ENCODE measurements at places on chromosomes 11 and 22. TPM values are rescaled to one million over a fixed set of nuclear protein-coding genes. Genes with fewer than 3 reads are reported as not detected.

- no peak overlapping the region for H3K27ac ChIP-seq
- no peak for DNase-seq
- no peaks in the 10 kb centered on the region for H3K27me3 ChIP-seq
- H3K4me3 ChIP-seq: no peak overlapping the region
- peaks cover 14% of the 10 kb centered on the region for H3K4me1 ChIP-seq
- H3K36me3 ChIP-seq: no peaks in the 10 kb centered on the region
These were observed 36.8 kb downstream of the MCHR1 start for GRCh38 chr22:40716116-40716515.

DNA sequence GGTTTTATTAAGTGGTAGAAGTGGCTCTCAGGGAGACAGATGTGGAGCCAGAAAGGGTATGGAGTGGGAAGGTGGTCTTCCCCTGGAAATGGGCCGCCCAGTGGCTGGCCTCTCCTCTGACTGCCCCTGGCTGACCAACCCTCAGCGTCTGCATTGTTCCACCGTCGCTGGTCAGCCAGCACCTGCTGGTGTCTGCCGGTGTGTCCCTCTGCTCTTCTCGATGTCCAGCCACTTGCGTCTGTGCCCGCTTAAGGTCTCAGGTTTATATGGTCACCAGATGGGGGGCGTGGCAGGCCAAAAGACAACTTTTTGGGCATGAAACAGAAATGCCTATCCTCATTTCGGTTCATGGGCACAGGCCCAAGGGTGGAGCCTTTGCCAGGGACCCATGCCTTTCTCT lies 1221.5 kb downstream of the JRKL start:
- no peak for DNase-seq
- H3K27me3 ChIP-seq: no peaks in the 10 kb centered on the region
- H3K4me3 ChIP-seq: no peak overlapping the region
- no peaks in the 10 kb centered on the region for H3K4me1 ChIP-seq

GRCh38 chr11:114307524-114308203 lies 11.5 kb downstream of the NNMT start:
- H3K27me3 ChIP-seq: peaks cover 8% of the 10 kb centered on the region
- H3K27ac ChIP-seq: no peak overlapping the region
- no peaks in the 10 kb centered on the region for H3K36me3 ChIP-seq
- H3K4me1 ChIP-seq: no peaks in the 10 kb centered on the region
- no peak overlapping the region for H3K4me3 ChIP-seq

DNA sequence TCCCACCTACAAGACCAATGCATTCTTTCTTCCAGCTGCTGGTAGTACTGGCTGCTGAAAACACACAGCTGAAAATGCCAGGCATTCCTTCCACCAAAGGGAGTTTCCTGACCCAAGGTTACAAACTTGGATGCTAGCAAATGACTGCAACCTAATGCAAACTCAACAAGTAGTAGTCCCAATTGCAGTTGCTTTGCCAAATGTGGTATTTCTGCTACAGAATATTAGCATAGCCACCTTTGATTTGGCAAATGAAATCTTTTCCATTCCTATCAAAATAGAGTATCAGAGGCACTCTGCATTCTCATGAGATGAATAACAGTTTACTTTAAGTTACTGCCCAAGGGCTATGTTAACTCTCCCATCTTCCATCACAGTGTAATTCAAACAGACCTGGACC lies 172.0 kb upstream of the ARHGAP42 start:
- no peaks in the 10 kb centered on the region for H3K4me1 ChIP-seq
- DNase-seq: no peak
- H3K36me3 ChIP-seq: no peaks in the 10 kb centered on the region
- H3K27me3 ChIP-seq: no peaks in the 10 kb centered on the region
- H3K27ac ChIP-seq: no peak overlapping the region

- no peak overlapping the region for H3K4me3 ChIP-seq
- H3K27me3 ChIP-seq: no peaks in the 10 kb centered on the region
- H3K27ac ChIP-seq: no peak overlapping the region
- peak; percentile 24 for DNase-seq
- H3K4me1 ChIP-seq: no peaks in the 10 kb centered on the region
- H3K36me3 ChIP-seq: no peaks in the 10 kb centered on the region
These were observed 540.0 kb downstream of the SOX6 start for GRCh38 chr11:15816260-15816871.

DNA sequence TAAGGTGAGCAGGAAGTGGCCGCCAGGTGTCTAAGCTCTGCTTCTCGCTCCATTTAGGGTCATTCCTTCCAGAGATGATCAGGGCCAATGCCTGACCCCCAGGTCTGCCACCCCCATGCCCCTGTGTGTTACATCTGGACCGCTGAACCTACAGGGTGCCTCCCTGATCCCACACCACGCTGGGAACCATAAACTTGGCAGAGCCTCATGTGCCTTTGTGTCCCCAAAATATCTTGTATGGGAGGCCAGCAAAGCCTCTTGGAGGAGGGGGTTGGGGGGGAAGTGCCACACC lies 3.7 kb downstream of the TST start:
- H3K27ac ChIP-seq: no peak overlapping the region
- DNase-seq: no peak
- H3K4me1 ChIP-seq: peaks cover 24% of the 10 kb centered on the region
- no peaks in the 10 kb centered on the region for H3K36me3 ChIP-seq
- H3K27me3 ChIP-seq: no peaks in the 10 kb centered on the region

DNA sequence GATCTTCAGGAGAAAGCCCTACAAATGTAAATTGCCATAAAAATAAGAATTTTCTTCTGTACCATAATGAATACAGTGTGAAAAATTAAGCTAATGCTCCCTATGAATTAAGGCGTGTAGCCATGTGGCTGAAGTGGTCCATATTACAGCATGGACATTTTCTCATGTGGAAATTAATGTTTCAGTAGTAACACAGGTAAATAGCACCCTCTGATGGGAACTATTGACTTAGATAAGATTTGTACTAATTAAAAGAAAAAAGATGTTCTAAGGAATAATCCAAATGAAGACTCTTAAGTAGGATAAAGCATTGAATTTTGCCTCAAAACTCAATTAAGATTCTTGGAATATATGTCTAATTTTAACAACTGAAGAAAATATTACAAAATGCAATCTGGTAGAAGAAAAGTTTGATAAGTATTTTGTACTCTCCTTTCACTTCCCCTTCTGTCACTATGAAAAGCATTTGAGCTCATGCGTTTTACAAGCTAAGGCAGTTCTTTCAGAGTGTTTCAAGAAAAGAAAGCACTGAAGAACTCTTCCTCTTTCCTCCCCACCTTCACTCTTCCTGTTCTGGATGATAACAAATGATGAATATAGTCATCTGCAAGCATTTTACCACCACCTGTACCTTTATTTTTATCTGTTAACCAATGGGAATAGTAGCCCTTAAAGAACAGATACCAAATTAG lies 9.9 kb upstream of the OR8D2 start:
- no peaks in the 10 kb centered on the region for H3K27me3 ChIP-seq
- no peak for DNase-seq
- H3K36me3 ChIP-seq: no peaks in the 10 kb centered on the region
- no peak overlapping the region for H3K4me3 ChIP-seq
- no peaks in the 10 kb centered on the region for H3K4me1 ChIP-seq

DNA sequence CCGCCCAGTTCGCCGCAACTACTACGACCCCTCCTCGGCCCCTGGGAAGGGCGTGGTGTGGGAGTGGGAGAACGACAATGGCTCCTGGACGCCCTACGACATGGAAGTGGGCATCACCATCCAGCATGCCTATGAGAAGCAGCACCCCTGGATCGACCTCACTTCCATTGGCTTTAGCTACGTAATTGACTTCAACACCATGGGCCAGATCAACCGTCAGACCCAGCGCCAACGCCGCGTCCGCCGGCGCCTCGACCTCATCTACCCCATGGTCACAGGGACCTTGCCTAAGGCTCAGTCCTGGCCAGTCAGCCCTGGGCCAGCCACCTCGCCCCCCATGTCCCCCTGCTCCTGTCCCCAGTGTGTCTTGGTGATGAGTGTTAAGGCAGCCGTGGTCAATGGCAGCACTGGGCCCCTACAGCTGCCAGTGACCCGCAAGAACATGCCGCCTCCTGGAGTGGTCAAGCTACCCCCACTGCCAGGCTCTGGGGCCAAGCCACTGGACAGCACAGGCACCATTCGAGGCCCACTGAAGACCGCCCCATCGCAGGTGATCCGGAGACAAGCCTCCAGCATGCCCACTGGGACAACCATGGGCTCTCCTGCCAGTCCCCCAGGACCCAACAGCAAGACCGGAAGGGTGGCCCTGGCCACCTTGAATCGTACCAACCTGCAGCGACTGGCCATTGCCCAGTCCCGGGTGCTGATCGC lies 10.0 kb downstream of the DTX4 start:
- no peaks in the 10 kb centered on the region for H3K27me3 ChIP-seq
- peaks cover 37% of the 10 kb centered on the region for H3K4me1 ChIP-seq
- H3K27ac ChIP-seq: no peak overlapping the region
- no peak for DNase-seq
- no peak overlapping the region for H3K4me3 ChIP-seq

- H3K36me3 ChIP-seq: no peaks in the 10 kb centered on the region
- peak overlapping the region; percentile 100 for H3K27ac ChIP-seq
- no peaks in the 10 kb centered on the region for H3K27me3 ChIP-seq
- peaks cover 37% of the 10 kb centered on the region for H3K4me1 ChIP-seq
These were observed 585 bp upstream of the NEAT1 start for GRCh38 chr11:65421794-65422632.

DNA sequence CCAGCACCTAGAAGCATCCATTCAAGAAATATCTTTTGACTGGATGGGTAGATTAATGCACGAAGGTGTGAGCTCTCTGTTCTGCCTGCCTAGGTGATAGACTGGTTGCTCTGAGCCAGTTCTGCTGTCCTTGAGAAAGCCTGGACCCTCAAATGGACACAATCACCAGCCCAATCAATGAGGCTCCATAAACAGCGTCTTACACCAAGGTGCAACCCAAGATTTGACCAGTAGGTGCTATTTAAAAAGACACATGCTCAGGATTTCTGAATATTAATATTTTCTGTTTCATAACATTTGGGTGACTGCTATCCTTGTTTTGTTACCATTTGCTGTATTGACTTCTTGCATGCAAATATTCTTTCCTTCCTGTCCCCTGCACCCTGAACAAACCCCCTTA lies 39.0 kb downstream of the PAMR1 start:
- no peak overlapping the region for H3K4me3 ChIP-seq

- H3K27ac ChIP-seq: no peak overlapping the region
- H3K36me3 ChIP-seq: no peaks in the 10 kb centered on the region
- DNase-seq: no peak
- H3K4me1 ChIP-seq: peaks cover 28% of the 10 kb centered on the region
- H3K4me3 ChIP-seq: no peak overlapping the region
These were observed 44.4 kb downstream of the BRSK2 start for GRCh38 chr11:1433977-1434640.

GRCh38 chr11:125165843-125166763 lies 1.6 kb downstream of the PKNOX2 start:
- H3K27me3 ChIP-seq: peaks cover 42% of the 10 kb centered on the region
- peak overlapping the region; percentile 65 for H3K27ac ChIP-seq
- no peak for DNase-seq
- H3K36me3 ChIP-seq: no peaks in the 10 kb centered on the region
- peak overlapping the region; percentile 78 for H3K4me3 ChIP-seq
- peaks cover 50% of the 10 kb centered on the region for H3K4me1 ChIP-seq

DNA sequence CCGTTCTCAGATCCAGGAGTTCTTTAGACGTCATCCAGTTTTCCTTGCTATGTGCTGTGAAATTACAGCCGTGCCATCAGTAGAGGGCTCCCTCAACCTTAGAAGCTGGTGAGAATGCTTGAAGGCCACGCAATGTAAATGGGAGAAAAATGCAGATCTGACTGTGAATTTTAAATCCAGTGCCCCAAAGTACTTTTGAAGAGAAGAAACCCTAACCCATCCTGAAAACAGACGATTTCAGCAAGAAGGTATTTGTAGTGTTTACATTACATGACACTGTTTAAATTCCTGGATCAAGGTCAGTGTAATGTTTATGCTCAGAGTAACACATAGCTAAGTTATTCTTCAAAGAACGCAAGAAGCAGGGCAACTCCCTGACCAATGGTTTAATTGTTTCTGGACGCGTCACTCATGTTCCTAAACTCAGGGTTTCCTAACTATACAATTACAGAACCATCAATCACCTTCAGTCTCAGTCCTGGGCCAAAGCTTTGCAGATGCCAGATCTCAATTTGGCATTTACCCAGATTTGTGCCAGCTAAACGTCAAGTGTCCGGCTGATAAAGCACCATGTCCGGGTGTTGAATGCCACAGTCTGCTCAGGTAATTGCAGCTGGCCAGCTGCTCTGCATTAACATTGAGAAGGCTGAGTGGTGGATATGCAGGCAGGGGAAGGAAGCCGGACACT lies 38.2 kb downstream of the ADAMTS8 start:
- H3K36me3 ChIP-seq: no peaks in the 10 kb centered on the region
- peaks cover 8% of the 10 kb centered on the region for H3K4me1 ChIP-seq
- DNase-seq: peak; percentile 69
- H3K27me3 ChIP-seq: peaks cover 6% of the 10 kb centered on the region
- no peak overlapping the region for H3K27ac ChIP-seq
- no peak overlapping the region for H3K4me3 ChIP-seq

- H3K27me3 ChIP-seq: no peaks in the 10 kb centered on the region
These were observed 670.9 kb downstream of the BRD1 start for GRCh38 chr22:49156662-49157285.

- no peaks in the 10 kb centered on the region for H3K27me3 ChIP-seq
- H3K36me3 ChIP-seq: no peaks in the 10 kb centered on the region
- no peak overlapping the region for H3K4me3 ChIP-seq
- H3K4me1 ChIP-seq: no peaks in the 10 kb centered on the region
- no peak for DNase-seq
These were observed 11.4 kb upstream of the ARHGEF17 start for GRCh38 chr11:73296501-73297230.

- peaks cover 58% of the 10 kb centered on the region for H3K4me1 ChIP-seq
- no peak overlapping the region for H3K4me3 ChIP-seq
- H3K36me3 ChIP-seq: no peaks in the 10 kb centered on the region
- H3K27me3 ChIP-seq: no peaks in the 10 kb centered on the region
- H3K27ac ChIP-seq: peak overlapping the region; percentile 79
These were observed 23.7 kb upstream of the PDE3B start for GRCh38 chr11:14619603-14620531.

The SOX10 gene
- not detected for total RNA-seq

The PAFAH1B2 gene
- 93.3 TPM for total RNA-seq

The MRPL16 gene
- 51.3 TPM for total RNA-seq

The MIOX gene
- not detected for total RNA-seq

The MS4A2 gene
- total RNA-seq: not detected

The MS4A7 gene
- 0.60 TPM for total RNA-seq

The ABCC8 gene
- 0.88 TPM for total RNA-seq

The DDX25 gene
- 0.80 TPM for total RNA-seq

The SMTNL1 gene
- total RNA-seq: not detected

The MRGPRE gene
- not detected for total RNA-seq

The NRIP3 gene
- total RNA-seq: 3.2 TPM

The RIMBP3B gene
- 0.17 TPM for total RNA-seq

The P2RX3 gene
- total RNA-seq: 0.16 TPM

The VPREB1 gene
- not detected for total RNA-seq

The DLG2 gene
- 6.8 TPM for total RNA-seq

The SNAP29 gene
- total RNA-seq: 15.7 TPM

The LARGE1 gene
- total RNA-seq: 23.6 TPM

The UBE4A gene
- 61.5 TPM for total RNA-seq

Measured in hepatocyte (in vitro differentiated cells).